ENCODE measurements at places on chromosomes 2 and 18.

DNA sequence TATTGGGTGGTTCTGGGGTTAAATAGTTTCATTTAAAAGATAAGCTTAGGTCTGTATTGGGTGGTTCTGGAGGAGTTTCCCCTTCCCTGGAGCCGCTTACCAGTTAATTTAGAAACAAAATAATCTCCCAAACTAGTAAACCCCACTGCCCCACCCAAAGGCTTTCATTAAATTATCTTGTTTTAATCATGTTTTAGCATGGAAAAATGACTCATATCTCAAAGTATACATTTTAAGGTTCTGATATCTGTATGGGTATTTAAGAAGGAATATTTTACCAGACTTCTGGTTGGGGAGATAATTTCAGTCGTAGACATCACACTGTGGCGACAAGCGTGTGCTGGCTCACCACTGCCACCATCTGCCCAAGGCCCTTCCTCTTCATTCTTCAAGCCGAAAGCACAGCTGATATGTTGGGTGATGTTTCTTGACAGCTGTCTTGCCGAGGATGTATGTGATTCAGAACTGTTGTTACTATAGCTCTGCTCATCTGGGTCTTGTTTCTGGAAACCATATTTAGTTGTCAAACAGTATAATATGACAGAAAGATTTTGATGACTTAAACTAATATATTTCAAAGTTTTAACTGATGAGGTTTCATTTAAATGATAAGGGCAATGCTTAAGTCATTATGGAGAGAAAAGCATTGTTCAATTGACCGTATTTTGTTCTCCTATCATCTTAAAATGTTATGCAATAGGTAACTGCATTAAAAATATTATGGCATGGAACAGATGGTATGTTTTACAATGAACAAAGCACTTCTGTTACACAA is 5.1 kb downstream of the FIGLA start:
- DNase-seq: peak; percentile 23

DNA sequence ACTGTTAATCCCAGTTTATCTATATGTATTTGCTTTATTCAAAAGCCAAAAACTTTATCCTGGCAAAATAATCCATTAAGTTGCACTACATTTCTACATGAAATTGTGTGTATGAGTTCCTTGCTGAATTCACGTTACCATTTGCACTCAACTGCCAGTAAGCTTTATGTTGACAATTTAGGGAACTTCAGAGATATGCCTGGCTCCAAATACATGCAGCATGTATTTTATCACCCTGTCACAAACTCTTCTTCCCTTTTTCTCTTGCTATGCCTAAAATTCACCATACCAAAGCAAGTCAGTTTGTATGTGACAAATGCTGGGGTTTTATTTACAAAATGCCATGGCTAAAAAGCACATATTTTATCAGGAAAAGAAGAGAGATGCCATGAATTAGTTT is 157.6 kb upstream of the CDH2 start:
- no peak for DNase-seq

DNA sequence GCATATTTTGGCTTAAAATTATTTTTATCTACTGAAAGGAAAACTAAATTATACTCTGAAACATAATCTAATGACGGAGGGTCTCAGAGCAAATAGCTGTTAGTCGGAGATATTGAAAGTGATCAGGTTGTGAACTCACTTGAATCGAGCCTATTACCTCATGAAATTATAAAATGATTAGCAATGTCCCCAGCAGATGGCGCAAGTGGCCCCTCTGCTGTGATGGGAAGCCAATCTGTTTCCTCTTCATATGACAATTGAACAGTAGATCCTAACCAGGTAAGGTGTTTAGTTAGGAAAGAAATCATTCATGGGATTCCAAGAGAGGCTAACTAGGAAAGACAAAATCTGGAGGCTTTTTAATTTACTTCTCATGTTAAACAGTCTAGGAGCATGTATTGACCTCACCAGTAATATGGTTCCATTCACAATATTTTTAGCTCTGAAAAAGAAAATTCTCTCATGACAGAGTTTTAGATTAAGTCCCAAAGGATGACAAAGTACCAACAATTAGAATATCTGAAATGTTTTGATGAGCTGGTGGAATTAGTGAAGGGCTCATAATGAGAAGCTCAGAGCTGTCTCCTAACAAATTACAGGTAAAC is 29.9 kb upstream of the MPPE1 start:
- peak; percentile 78 for DNase-seq

GRCh38 chr18:46010676-46011075 is 43.5 kb upstream of the EPG5 start:
- no peak for DNase-seq

- no peak for DNase-seq
These were observed 94.4 kb downstream of the FANCL start for GRCh38 chr2:58146707-58147106.

- DNase-seq: no peak
These were observed 22.6 kb upstream of the TMEM214 start for GRCh38 chr2:27010139-27010538.

DNA sequence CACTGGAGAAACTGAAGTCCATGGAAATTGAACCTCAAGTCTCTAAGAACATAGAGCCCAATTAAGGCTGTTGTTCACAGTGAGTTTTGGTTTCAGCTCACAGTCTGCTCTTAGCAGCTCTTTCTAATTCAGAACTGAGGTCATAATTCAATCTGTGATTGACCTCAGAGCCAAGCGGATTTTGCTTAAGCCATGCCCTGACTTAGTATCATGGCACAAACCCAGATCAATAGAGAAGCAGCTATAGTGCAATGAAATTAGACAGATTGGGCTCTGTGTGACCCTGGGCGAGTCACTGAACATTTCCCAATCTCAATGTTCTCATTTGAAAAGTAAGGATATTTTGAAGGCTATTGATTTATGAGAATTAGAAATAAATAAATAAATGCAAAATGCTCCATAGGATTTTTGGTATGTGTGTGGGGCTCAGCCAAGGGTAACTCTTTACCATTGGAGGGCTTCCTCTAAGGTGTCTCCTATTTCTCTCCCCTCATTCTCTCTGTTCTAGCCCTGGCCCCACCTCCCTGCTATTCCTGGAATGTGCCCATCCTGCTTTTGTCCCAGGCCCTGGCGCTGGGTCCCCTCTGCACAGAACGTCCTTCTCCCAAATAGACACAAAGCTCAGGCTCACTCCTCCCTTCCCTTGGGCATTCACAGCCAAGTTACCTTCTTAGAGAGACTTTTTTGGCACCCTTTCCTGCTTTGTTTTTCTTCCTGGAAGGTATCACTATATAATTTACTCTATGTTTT is 239.6 kb downstream of the LPIN1 start:
- no peak for DNase-seq

DNA sequence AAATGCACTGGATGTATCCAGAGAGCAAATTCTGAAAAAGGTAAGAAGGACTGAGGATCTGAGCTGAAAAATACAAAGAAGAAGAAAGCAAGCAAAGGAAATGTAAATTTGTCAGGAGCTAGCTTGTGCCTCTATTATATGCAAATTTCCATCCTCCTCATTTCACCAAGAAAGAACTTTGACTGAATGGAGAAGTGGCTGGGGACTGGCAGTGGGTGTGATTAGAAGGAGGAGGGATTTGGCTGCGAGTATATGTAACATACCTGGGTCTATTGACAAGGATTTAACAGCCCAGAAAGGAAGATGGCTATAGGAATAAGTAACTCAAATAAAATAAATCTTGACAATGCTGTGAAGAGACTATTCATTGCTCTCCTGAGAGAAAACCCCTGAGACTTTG is 19.4 kb upstream of the RIT2 start:
- DNase-seq: no peak

DNA sequence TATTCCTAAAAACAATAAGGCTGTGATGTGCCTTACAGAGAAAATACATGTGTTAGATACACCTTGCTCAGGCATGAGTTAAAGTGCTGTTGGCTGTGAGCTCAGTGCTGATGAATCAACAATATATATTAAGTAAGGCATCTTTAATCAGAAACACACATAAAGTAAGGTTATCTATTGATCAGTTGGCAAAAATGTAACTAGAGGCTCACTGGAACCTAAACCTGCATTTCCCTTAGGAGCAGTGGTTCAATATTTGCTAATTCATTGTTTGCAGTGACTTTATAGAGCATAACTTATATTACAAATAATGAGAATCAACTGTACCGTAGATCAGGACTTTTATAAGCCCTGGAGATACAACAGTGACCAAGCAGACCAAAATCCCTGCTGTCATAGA is 77.0 kb upstream of the CYP1B1 start:
- DNase-seq: no peak

DNA sequence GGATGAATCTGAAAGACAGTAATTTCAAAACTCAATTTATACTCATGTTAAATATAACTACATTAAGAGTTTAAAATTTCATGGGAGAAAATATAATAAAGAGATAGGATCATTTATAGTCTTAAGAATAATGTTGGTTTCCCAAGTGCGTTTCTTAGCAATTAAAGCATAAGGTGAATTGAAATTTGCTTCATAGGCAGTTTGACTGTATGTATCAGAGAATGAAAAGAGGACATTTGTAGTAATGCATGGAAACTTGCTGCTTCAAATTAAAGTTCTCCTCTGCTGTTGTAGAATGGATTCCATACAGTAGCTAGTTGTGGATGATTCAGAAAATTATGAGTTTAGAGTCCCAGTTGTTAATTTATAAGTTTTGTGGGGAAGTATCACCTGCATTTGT is 68.1 kb downstream of the NUP35 start:
- no peak for DNase-seq

- DNase-seq: no peak
These were observed 92.3 kb downstream of the PRKCE start for GRCh38 chr2:45743531-45744396.

DNA sequence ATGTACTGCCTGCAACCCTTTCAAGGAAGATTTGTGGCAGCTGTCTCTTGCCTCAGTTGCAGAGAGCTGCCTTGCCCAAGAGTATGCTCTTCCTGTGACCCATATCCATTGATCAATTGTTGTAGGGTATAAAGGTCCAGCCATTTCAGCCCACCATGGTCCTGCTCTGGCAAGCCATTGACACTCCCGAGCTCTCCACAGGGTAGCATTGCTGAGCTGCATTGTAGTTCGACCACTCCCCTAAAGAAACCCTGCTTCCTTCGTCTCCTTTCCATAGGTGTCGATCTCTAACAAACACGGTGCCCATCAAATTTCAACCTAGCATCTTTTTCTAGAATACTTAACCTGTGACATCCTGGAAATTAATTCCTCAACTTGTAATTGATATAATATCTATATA is 104.9 kb upstream of the NDUFV2 start:
- DNase-seq: no peak

- no peak for DNase-seq
These were observed 1.9 kb upstream of the ST3GAL5 start for GRCh38 chr2:85890522-85891176.

- no peak for DNase-seq
These were observed 514.9 kb downstream of the SUCLG1 start for GRCh38 chr2:83944191-83944590.

DNA sequence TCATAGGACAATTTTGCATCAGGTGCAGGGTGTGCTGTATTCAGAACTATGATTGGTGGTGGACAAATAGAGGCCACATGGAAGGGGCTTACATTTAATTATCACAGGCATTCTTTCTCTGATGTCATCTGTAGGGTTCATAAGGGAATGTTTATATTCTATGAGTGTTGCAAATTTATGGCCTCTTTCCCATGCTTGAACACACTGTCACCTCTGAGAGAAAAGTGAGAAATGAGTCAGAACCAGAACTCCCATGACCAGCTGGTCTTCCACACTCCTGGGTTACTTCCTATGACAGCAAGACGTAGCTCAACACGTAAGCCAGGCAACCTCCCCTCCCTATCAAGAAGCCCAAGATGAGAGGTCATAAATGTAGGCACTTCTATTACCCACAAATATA is 310.8 kb downstream of the PIEZO2 start:
- no peak for DNase-seq

- no peak for DNase-seq
These were observed 43.1 kb upstream of the KLHL14 start for GRCh38 chr18:32815881-32816280.

DNA sequence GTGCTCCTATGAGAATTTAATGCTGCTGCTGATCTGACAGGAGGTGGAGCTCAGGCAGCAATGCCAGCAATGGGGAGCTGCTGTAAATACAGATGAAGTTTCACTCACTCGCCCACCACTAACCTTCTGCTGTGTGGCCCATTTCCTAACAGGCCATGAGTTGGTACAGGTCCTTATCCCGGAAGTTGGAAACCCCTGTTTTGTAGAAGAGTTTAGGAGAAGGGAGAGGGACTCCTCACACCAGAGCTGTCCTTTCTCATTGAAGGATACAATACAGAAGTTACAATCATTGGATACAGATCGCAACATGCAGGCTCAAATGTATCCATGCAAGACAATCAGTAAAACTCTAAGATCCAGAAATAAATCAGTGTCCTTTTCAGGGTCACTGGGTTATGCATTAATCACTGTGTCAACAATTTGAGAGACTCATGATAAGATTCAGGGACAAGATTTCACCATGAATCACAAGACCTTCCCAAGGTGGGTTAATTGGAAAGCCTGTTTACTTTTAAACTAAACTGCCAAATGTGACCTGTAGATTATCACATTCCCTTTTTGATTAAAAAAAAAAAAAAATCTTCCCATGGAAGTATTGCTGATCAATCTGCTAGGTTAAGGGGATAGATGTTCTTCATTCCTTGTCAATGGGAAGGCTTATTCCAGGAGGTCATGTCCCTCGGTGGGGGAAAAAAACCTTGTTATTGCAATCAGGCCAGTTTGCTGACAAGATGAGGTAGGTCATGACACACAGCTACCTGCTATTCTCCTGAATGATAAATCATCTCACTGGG is 97.2 kb downstream of the SP100 start:
- DNase-seq: no peak

- no peak for DNase-seq
These were observed 149.1 kb downstream of the FSHR start for GRCh38 chr2:49005261-49005660.

DNA sequence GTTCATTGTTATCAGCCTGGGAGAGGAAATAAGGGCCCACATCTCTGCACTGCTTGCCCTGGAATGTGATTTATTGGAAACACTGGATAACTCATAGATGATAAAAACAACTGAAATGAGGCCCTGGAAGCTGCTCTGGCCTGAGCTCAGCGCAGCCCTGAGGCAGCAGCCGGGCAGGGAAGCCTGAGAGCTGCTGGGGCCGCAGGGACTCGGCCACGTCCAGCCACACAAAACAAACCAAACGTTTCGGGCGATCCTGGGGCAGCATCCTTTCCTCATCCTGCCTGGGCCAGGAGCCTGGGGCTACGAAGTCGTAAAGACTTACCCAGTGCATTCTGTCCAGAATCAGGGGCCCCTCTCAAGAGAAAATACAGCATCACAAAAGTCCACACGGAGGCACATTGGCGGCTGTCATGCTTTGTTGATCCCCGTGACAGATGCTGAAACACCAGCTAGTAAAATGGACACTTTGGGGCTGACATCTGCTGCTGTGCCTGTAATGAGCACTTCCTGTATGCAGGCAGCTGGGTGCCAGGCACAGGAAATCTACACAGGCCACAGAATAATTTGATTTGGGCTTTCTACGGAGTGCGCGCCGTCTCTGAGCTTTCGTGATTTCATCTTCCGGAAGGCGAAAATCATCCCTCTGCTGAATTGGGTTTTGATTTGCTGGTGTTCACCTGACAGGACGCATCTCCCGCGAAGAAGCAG is 250.6 kb downstream of the EIPR1 start:
- no peak for DNase-seq

GRCh38 chr18:36638224-36638623 is 190.6 kb downstream of the TPGS2 start:
- no peak for DNase-seq

GRCh38 chr18:59419386-59419785 is 60.3 kb upstream of the LMAN1 start:
- peak; percentile 93 for DNase-seq

Measured in NCI-H146 (cell line).